ENCODE measurements at places on chromosomes 7 and 10.

DNA sequence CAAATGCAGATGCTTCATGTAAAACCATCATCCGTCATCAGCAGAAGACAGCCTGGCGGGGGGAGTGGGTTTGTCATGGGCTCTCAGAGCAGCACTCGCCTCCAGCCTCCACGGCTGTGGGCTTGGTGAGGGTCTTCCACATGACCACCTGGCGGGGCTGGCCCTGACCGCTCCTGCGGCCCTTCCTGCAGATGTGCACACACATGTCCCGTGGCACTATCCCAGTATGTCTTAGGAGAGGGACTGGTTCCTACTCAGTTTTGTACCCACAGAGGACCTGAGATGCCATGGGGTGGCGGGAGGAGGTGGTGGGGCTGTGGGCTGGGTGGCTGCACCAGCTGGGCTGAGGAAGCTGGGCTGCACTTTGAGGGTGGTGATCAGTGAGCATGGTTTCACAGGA, 4.7 kb downstream of the IDI2 start:
- DNase-seq: no peak

GRCh38 chr7:21616796-21617436, 74.1 kb downstream of the DNAH11 start:
- DNase-seq: no peak

DNA sequence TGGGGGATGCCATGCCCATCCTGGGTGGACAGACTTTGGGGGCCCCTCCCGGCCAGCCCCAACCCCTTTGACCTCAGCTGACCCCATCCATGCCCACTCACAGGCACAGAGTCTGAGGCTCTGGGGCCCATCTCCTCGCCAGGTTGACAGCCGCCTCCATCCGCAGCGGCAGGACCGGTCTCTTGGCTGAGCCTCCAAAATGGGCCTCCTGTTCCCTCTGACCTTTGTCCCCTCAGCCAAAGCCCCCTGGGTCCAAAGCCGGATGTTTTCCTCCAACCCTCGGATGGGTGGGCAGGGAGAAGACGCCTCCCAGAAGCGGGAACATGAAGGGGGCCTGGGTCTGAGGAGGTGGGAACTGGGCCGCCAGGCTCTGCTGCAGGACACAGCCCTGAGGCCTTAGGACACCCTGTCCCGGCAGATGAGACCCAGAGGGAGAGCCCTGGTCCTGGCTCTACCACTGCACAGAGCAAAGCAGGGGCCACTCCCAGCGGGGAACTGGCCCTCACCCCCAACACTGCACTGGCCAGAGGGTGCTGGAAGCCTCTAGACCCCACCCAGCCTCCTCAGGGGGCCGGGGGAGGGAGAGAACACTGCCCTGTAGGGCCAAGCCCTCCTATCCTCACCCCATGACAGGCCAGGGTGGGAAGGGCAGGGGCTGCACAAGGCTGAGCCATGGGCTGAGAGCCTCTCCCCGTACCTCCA, 12.6 kb downstream of the PDGFA start:
- DNase-seq: no peak

- DNase-seq: no peak
Observed at GRCh38 chr10:92187101-92187500, 103.8 kb downstream of the CPEB3 start.

GRCh38 chr10:110409926-110410325, 87.8 kb upstream of the DUSP5 start:
- no peak for DNase-seq

- DNase-seq: no peak
Observed at GRCh38 chr10:122461367-122461728, at the start of gene HTRA1. HTRA1 (plus strand) TSS chr10:122461553; CDS start chr10:122461653, 100 bp downstream.

GRCh38 chr10:129416956-129417765, 49.9 kb upstream of the MGMT start:
- no peak for DNase-seq

- DNase-seq: no peak
Observed at GRCh38 chr10:5655121-5655520, 11.3 kb downstream of the ASB13 start.

DNA sequence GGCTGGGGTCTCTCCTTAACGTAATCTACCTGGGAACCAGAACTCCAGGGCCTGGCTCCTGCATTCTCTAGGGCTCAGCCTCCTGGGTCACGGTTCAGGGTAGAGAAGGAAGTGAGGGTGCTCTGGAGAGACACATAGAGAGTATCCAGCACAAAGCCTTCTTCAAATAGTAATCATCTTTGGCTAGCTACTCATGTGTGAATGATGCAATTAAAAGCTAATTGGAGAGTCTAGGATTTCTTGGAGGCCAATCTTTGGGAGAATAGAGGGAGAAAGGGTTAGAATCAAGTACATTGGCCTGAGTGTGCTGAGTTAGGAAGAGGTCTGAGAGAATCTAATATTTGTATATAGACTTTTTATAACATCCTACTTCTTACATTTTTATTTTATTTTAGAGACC, 24.0 kb upstream of the MALRD1 start:
- no peak for DNase-seq

GRCh38 chr7:157977306-157977705, 610.3 kb downstream of the PTPRN2 start:
- no peak for DNase-seq

DNA sequence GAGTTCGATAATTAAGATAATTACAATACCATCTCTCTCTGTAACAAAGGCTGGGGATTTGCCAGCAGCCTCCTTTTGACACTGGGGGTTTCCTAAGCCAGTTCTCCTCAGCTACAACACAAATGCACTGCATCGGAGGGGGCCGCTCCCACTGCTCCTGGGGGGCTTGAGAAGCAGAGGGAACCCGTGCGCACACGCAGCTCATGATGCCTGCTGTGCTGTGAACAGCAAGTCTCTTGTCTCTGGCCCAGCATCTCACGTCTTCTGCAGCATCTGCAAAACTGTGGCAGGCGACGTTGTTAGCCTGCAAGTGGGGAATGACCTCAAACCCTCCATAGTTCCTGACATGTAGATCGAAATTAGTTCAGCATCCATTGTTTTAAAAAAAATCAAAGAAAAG, 5.5 kb downstream of the VIPR2 start:
- no peak for DNase-seq

GRCh38 chr7:39407137-39407536, 159.1 kb upstream of the YAE1 start:
- DNase-seq: no peak
